ENCODE measurements at places on chromosomes 16 and 17. TPM values are rescaled to one million over a fixed set of nuclear protein-coding genes. Genes with fewer than 3 reads are reported as not detected.

DNA sequence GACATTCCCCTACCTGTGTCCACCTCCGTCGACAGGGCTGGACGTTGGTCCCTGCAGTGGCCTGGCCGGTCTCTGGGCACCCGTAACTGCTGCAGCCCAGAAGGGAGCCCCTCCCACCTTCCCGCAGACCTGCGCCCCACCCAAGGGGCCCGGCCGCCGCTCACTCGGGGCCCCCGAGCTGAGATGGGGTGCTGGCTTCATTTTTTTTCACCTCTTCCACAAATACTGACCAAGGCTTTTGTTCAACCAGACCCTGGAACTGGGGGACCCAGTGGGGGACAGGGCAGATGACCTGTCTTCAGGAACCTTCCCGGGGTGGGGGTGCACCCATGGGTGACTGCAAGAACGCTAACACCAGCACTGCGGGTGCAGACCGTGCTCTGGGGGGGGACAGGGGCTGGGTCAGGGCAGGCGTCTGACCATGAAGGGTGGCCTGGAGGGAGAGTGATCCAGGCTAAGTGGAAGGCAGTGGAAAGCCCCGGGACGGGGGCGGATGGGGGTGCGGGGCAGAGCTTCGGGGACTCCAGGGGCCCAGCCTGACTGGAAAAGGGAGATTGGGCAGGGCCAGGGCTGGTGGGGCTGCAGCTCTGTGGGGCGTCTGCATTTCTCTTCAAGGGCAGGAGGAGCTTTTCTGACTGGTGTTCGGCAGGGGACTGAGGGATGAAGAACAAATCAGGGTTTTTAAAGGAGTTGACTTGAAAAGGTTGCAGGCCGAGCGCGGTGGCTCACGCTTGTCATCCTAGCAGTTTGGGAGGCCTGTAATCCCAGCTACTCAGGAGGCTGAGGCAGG is 42.3 kb downstream of the SLC7A5 start:
- peaks cover 5% of the 10 kb centered on the region for H3K27me3 ChIP-seq
- DNase-seq: no peak
- no peak overlapping the region for H3K4me3 ChIP-seq
- H3K4me1 ChIP-seq: peaks cover 20% of the 10 kb centered on the region
- H3K27ac ChIP-seq: no peak overlapping the region

DNA sequence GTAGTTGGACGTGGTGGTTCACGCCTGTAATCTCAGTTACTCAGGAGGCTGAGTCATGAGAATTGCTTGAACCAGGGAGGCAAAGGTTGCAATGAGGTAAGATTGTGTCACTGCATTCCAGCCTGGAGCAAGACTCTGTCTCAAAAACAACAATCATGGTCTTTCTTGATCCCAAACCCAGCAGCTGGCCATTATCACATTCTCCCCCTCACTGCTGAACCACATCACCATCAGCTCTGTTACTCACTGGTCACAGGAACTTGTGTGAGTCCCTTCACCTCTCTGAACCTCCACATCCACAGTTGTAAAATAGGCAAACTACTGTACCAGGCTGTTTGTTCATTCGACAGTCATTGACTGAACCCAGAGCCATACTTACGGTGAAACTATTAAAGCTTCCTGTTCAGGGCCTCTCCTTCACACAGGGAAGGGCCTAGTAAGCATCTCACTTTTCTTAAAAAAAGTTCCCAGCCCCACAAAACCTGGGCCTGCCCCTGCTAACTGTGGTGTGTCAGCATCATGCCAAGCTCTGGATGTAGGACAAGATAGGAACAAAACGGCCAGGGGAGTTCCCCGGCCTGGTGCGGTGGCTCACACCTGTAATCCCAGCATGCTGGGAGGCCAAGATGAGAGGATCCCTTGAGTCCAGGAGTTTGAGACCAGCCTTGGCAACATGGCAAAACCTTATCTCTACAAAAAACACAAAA is 104.7 kb downstream of the COPRS start:
- no peaks in the 10 kb centered on the region for H3K27me3 ChIP-seq
- H3K4me3 ChIP-seq: no peak overlapping the region

- H3K36me3 ChIP-seq: no peaks in the 10 kb centered on the region
- H3K4me3 ChIP-seq: no peak overlapping the region
- H3K4me1 ChIP-seq: peaks cover 11% of the 10 kb centered on the region
- no peaks in the 10 kb centered on the region for H3K27me3 ChIP-seq
- no peak for DNase-seq
These were observed 4.7 kb downstream of the VAC14 start for GRCh38 chr16:70796301-70796700.

The KRTAP17-1 gene
- total RNA-seq: not detected

The LRRC36 gene
- total RNA-seq: 0.22 TPM
